ENCODE measurements at places on chromosomes 6 and 20.

- no peak for DNase-seq
These were observed 1.9 kb downstream of the VWA7 start for GRCh38 chr6:31775184-31775583.

- DNase-seq = no peak
These were observed 158.0 kb upstream of the BMP5 start for GRCh38 chr6:56033401-56033800.

GRCh38 chr6:41208439-41209106 is 7.6 kb upstream of the TREML2 start:
- DNase-seq = no peak

DNA sequence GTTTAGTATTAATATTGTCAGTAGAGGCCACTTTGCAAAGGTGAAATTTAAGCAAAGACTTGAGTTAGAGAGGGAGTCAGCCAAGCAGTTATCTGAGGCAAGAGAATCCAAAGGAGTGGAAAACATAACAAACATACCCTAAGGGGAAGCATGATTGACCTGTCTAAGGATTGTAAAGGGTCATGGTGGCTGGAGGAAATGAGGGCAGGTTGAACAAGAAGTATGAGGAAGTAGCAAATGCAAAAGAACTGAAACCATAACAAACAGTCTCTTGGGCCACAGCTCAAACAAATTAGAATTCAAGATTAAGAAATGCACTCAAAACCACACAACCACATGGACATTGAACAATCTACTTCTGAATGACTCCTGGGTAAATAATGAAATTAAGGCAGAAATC is 103.2 kb downstream of the FBXO5 start:
- no peak for DNase-seq

DNA sequence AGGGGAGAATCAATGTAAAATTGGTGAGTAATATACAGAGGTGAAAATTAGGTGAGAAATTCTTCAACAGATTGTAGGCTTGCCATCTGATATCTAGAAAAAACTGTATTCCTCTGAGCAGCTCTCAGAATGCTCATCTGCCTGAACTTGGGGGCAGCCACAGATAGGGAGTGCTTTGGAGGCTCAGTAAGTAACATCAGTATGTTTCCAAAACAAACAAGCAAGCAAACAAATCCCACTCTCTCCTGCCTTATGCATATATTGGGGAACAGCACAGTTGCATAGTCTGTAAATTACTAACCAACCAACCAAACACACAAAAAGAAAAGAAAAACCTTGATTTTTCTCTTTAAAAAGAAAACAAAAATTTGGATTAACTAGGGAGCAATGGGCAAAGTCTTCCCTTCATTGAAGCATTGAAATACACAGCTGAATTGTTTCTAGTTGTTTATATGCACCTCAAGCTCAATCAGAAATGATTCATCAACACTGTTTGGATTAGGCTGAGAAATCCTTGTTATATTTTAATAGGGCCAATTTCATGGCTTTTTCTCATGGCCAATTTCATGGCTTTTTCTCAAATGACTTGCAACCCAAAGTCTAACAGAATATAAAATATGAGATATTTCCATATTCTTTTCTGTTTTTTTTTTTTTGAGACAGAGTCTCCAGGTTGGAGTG is 50.1 kb upstream of the DEK start:
- DNase-seq = no peak

DNA sequence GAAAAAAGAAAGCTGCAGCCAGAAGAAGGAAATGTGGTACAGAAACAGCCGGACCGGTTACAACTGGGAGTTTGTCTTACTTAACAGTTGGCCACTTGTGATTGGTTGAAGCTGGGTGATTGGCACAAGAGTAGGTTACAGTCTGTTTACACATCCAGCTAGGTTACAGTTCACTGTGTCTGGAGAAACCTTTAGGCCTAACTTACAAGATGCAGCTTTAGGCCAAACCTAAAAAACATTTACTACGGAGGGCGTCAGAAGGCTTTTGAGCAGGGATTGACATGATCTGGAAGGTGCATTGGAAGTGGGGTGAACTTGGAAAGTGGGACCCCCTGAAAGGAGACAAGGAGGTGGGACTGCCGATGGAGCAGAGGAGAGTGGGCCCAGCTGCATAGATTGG is 122.3 kb downstream of the BANF2 start:
- peak; percentile 30 for DNase-seq

- no peak for DNase-seq
These were observed 9.6 kb downstream of the KCNS1 start for GRCh38 chr20:45091366-45091765.

- DNase-seq = no peak
These were observed 21.6 kb downstream of the NRSN1 start for GRCh38 chr6:24147511-24148153.
